CD8-positive, alpha-beta memory T cell (primary cell): ENCODE measurements at places on chromosomes 1 and 21. TPM values are rescaled to one million over a fixed set of nuclear protein-coding genes. Genes with fewer than 3 reads are reported as not detected.

Gene TENT5C
- total RNA-seq = 3.7 TPM

Gene CYP4B1
- not detected for total RNA-seq

Gene MYOM3
- not detected for total RNA-seq

Gene RIMS3
- 1.7 TPM for total RNA-seq

- no peaks in the 10 kb centered on the region for H3K27me3 ChIP-seq
- DNase-seq = no peak
- H3K4me1 ChIP-seq = peaks cover 5% of the 10 kb centered on the region
- H3K4me3 ChIP-seq = no peak overlapping the region
- H3K27ac ChIP-seq = no peak overlapping the region
- no peaks in the 10 kb centered on the region for H3K36me3 ChIP-seq
Measured at GRCh38 chr1:212852105-212852688, 4.7 kb upstream of the SPATA45 start.

DNA sequence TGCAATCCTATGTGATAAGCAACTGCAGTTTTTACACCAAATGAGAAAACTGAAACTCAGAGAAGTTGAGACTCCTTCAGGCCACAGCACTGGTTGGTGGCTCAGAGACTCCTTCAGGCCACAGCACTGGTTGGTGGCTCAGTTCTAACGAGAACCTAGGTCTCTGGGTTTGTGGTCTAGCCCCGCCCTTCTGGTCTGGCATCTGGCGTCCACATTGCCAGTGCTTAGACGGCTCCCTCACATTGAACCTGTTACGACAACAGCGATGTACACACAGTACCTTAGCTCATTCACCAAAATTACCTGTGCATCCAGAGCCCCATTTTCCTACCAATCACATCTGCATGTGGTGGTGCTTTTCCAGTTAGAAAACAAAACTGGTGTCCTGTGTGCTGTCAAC, 66.1 kb downstream of the NID1 start:
- H3K27me3 ChIP-seq = no peaks in the 10 kb centered on the region
- no peak overlapping the region for H3K4me3 ChIP-seq
- peaks cover 24% of the 10 kb centered on the region for H3K4me1 ChIP-seq
- H3K27ac ChIP-seq = peak overlapping the region; percentile 81
- peak; percentile 37 for DNase-seq

DNA sequence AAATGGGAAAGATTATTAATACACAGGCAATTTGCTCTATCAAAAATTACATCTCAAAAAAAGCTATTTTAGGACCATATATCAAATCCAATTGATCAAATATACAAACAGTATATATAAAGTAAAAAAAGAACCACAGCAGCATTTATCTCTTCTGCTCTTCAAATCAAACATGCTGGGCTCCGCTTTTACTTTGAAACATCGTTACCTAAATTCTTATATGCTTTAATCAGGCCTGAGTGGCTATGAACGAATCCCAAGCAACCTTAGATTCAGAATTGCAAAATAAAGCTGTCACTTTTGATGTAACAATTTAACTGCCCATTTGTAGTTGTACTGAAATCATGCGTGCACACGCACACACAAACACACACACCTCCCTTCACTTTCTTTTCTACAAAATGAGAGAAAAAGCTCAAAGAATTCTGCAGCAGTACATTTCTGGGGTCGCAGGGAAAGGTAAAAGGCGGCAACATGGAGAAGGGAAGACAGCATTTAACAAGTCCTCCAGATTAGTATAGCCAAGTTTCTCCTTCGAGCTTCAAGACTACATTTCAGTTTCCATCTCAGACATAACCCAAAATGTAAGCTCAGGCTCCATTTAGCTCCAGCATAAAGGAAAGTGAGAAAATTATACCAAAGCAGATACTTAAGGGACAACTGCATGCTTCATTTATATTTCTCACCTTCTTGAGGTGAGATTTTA, 92.2 kb upstream of the TTC39A start:
- H3K27ac ChIP-seq = no peak overlapping the region
- H3K36me3 ChIP-seq = peaks cover 10% of the 10 kb centered on the region
- DNase-seq = no peak

DNA sequence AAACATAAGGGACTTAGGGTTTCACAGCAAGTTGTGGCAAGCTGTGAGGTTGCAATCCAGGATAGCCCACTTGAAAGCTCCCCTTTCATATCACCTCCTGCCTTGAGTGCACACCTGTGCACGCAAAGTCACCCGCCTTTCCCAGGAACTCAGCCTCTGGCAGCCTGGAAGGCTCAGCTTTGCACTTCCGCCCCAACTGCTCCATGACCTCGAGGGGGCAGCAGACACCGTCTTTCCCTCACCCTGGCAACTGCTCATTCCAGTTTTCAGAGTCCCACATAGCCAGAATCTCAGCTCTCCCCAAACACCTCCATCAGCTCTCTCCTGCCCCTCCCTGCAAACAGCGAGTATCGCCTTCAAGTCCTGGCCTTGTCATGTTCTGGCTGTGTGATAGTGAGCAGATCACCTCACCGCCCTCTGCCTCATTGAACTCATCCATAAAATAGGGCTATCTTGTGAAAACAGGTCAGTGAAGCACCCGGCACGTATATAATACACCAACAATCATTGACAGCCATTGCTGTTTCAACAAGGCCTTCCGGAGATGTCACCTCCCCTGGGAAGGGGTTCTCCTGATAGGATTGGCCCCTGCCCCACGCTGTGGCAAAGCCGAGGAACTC, 32.2 kb upstream of the EPB41 start:
- peak overlapping the region; percentile 72 for H3K27ac ChIP-seq
- peaks cover 42% of the 10 kb centered on the region for H3K4me1 ChIP-seq
- H3K4me3 ChIP-seq = no peak overlapping the region
- peak; percentile 65 for DNase-seq

- no peaks in the 10 kb centered on the region for H3K27me3 ChIP-seq
- no peak for DNase-seq
- no peaks in the 10 kb centered on the region for H3K36me3 ChIP-seq
Measured at GRCh38 chr1:150164779-150165178, 15.1 kb downstream of the PLEKHO1 start.

- H3K4me1 ChIP-seq = no peaks in the 10 kb centered on the region
- DNase-seq = no peak
- H3K27me3 ChIP-seq = no peaks in the 10 kb centered on the region
- H3K36me3 ChIP-seq = no peaks in the 10 kb centered on the region
- H3K4me3 ChIP-seq = no peak overlapping the region
Measured at GRCh38 chr1:4797016-4797410, 142.6 kb downstream of the AJAP1 start.

DNA sequence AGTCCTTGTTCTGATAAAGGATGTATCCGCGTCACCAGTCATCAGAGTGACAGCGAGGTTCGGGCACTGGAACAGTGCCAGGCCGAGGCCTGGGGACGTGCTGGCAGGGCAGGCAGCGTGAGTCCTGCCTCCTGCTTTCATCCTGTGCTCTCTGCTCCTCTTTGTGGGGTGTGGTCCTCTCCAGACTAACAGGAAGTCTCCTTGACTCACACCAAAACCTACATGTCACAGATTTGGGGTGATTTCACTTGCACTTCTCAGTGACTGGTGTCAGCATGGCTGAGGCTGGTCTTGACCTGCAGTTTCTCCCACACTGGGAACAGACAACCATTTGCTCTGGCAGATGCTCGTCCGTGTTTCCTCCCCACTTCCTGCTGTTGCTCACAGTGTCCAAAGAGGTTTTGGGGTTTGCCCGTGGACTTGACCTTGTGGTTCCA, 8.8 kb upstream of the NLRP3 start:
- H3K27ac ChIP-seq = peak overlapping the region; percentile 41
- no peaks in the 10 kb centered on the region for H3K27me3 ChIP-seq
- peaks cover 35% of the 10 kb centered on the region for H3K4me1 ChIP-seq
- no peaks in the 10 kb centered on the region for H3K36me3 ChIP-seq

DNA sequence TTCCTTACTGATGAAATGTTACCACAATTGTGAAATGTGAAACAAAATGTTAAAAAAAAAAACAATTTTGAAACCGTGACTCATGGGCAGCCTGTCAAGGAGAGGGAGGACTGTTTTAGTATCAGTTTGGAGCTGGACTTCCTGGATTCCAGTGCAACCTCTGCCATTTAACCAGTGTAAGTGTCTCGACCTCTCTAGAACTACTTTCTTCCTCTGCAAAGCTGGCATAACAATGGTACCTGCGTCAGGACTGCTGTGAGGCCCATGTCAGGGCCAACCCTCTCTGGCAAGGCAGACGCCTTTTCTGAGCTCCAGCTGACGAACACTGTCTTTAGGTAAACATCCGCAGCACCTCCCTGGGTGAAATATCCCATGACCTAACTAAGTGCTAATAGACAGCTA, 20.9 kb downstream of the URB1 start:
- H3K27me3 ChIP-seq = no peaks in the 10 kb centered on the region
- H3K4me1 ChIP-seq = no peaks in the 10 kb centered on the region
- no peak overlapping the region for H3K27ac ChIP-seq
- H3K36me3 ChIP-seq = peaks cover 43% of the 10 kb centered on the region
- no peak for DNase-seq

DNA sequence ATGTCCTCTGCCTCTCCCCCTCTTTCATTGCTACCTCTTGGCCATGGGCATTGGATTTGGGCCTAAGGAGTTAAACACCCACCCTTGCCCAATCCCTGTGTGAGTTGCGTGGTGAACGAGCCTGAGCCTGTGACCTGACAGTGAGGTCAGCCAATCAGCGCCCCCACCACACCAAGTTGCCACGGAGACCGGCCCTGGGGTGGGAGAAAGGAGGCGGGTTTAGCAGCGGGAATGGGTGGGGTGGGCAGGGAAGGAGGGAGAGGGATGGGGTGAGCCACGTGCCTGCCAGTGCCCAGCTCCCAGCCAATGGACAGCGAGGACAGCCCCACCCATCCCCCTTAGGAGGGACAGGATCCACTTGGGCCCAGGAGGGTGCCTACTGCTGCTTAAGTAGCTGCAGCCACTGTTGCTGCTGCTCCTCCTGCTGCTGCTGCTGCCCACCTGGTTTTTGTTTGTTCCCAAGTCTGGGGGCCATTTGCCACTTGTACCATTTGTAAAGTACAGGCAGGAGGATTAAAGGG, 9.5 kb downstream of the ZBTB7B start:
- peak overlapping the region; percentile 51 for H3K4me3 ChIP-seq
- H3K4me1 ChIP-seq = peaks cover 90% of the 10 kb centered on the region
- H3K27me3 ChIP-seq = no peaks in the 10 kb centered on the region
- H3K36me3 ChIP-seq = peaks cover 12% of the 10 kb centered on the region
- no peak overlapping the region for H3K27ac ChIP-seq
